Left colon (tissue), 2 donors: ENCODE measurements at places on chromosomes 7 and 10. TPM values are rescaled to one million over a fixed set of nuclear protein-coding genes. Genes with fewer than 3 reads are reported as not detected.
A peak's percentile ranks its signal among the peaks of the same experiment; 100 is the strongest.

Gene CDNF
- total RNA-seq = 1.7 TPM

- DNase-seq = peak; percentile 69
Observed at GRCh38 chr7:12921751-12922345, 234.4 kb downstream of the ARL4A start.

GRCh38 chr7:26318921-26319320 lies 27.3 kb downstream of the SNX10 start:
- DNase-seq = no peak

GRCh38 chr7:50826371-50827172 lies 43.9 kb upstream of the GRB10 start:
- DNase-seq = no peak

GRCh38 chr7:132397070-132397469 lies 179.2 kb downstream of the PLXNA4 start:
- DNase-seq = no peak

Gene PDE1C
- total RNA-seq = 2.1 TPM

Gene PRKAR2B
- 9.6 TPM for total RNA-seq

GRCh38 chr7:71270558-71270957 lies 138.6 kb downstream of the GALNT17 start:
- DNase-seq = no peak
